ENCODE measurements at places on chromosomes 6 and 20.

DNA sequence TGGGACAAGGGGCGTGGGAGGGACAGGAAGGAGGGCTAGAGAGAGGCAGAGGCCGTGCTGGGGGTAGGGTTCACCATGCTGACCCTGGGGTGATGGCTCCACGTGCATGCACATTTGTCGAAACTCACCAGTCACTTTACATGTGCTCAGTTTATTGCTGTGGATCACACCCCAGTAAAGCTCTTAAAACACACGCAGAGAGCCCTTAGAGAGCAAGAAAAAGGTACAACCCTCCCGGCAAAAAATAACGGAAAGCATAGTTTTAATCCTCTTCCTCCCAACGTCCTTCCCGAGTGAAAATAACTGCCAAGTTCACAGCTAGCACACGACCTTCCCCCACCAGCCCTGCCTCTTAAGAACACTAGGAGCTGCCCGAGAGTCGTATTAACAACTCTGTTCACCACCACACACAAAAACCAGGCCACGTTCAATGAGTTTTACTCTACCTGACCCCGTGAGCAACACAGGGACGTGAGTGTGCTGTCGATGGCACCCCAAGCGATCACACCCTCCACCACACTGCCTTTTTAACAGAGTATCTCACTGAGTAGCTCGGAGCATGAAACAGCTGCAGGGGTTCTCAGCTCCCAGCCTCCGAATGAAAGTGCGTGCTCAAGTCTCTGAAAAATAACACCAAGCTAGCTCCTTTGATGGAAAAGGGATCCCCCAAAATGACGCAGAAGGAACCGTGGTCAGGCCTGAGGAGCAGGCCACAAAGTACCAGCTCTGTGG, 39.7 kb downstream of the TAF4 start:
- peak; percentile 16 for DNase-seq

- DNase-seq = no peak
Measured at GRCh38 chr6:90939906-90940305, 353.0 kb upstream of the MAP3K7 start.

GRCh38 chr20:51042657-51043247, 19.8 kb upstream of the KCNG1 start:
- DNase-seq = no peak

GRCh38 chr6:108760126-108761050, 87.8 kb upstream of the ARMC2 start:
- DNase-seq = no peak

GRCh38 chr6:156691018-156691417, 86.2 kb upstream of the ARID1B start:
- DNase-seq = no peak

DNA sequence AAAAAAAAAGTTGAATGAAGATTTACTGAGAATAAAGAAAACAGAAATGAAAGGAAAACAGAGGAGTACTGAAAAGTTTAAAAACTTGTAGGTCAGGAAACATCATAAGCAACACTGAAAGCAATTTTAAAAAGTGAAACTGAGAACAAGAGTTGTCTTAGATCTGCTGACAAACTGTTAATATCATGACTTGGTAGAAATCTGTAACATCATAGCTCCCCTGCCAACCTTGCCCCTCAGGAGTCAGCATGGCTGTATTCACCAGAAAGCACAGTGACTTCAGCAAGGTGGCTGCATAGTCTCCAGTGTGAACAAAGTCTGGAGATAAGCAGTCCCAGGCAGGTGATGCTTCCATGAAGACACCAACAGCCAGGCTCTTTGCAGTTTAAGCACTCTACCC, 5.3 kb downstream of the NAA20 start:
- no peak for DNase-seq

DNA sequence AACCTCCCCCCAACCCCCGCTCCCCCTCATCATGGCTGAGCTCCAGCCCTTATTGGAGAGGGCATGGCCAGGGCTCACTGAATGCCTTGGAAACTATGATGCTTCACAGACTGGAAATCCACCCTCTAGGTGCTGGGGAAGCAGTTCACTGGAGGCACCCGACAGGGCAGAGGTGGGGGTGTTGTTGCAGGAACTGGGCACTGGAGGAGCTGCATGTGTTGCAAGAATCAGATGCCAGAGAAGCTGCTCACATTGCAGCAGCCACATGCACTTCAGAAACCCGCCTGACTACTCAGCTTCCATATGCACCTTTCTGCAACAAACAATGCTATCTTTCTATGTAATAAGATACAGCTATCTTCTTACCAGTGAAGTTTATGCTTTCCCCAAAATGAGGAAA, 7.9 kb upstream of the TBPL1 start:
- DNase-seq = no peak

- DNase-seq = no peak
Measured at GRCh38 chr20:61065853-61066252, 186.2 kb upstream of the CDH4 start.

GRCh38 chr6:13273931-13274706, 54.2 kb downstream of the TBC1D7 start:
- DNase-seq = peak; percentile 80

DNA sequence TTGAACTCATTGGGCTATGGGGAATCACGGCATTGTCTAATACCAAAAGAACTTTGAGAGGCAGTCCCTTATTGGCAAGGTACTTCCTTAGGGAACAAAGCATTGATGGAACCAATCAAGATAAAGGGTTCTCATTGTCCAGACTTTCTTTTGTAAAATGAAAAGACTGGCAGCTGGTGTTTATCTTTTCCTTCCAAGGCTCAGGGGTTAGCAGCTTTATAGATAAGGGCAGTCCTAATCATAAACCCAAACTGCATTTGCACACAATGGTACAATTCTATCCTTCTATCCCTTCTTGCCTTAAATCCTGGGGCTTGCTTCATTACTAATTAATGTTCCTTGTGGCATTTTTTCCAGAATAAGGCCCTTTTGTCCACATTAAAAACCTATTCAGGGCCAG, 28.6 kb downstream of the CDK19 start:
- DNase-seq = no peak

DNA sequence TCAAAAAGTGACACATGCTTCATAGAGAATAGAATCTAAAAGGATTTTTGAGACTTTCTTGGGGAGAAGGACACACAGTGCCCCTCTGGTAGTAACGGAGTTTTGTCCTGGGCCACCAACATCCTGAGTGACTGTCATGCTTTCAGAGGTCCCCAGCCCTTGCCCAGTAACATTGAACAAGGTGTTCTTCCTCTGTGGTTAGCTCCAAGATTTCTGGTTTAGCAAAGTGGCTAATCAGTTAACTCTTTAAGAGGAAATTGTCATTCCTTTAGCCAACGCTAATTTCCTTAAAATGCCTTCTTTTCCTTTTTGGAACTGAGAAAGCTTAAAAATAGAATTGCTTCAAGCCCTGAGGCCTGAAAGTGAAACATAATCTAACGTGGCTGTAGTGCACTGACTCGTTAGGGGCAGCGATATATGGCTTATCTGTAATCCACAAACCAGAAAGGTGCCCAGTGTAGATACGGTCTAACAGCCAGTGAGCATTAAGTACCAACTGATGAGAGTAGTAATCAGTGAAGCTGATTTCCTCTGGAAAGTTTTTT, 7.8 kb downstream of the E2F3 start:
- no peak for DNase-seq

- DNase-seq = peak; percentile 42
Measured at GRCh38 chr20:4091490-4092479, 76.4 kb upstream of the RNF24 start.

- DNase-seq = no peak
Measured at GRCh38 chr20:61797200-61797599, 268.5 kb downstream of the TAF4 start.

- DNase-seq = no peak
Measured at GRCh38 chr6:2181567-2181966, 63.8 kb downstream of the GMDS start.

- no peak for DNase-seq
Measured at GRCh38 chr6:71387179-71387578, 98.6 kb downstream of the OGFRL1 start.

- no peak for DNase-seq
Measured at GRCh38 chr6:52160472-52161104, 25.6 kb upstream of the IL17A start.

DNA sequence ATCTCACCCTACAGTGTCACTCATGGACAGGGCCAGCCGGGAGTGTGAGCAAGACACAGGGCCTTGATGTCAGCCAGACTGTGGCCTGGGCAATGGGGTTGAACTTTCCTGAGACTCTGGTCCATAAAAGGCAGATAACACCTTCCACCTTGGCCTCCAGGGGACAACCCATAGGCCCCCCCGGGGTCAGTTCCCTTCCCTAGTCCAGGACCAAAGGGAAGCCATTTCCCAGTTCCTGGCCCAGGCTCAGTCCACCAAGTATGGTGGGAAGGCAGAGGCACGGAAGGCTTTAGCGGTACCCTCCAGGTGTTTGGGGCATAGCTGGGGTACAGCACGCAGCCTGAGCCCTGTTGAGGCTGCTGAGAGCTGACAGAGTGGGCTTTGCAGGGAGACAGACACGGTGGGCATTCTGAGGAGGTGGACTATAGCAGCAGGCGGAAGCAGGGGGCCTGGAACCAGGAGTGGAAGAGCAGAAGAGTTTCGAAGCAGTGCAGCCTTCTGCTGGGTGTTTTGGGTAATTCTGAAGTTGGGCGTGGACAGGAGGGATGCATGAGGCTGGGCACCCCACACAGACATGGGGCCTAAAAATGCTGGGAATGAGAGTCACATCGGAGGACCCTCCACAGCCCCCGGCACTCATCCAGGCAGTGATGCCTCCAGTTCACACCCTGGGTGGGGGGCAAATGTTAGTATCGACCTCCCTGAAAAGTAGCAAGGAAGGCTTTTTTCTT, 43.9 kb upstream of the CD93 start:
- no peak for DNase-seq

DNA sequence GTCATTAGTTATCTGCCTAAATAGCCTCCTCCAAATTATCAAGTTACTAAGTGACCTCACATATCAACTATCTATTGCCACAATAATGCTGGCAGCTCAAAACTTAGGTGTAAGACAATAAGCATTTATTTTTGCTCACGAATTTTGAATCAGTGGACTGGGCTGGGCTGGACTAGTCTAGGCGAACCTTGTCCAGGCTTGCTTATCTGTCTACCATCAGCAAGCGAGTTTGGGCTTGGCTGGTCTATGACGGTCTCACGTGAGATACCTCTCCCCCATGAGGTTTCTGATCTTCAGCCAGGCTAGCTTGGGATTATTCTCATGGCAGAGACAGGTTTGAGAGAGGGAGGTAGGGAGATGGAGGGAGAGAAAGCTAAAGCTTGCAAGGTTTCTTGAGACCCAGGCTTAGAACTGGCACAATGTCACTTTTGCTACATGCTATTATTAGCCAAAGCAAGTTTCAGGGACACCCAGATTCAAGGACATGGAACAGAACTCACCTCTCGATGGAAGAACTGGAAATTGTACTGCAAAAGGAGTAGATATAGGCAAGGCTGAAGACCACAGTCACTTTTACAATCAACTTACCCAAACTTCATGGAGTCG, 80.9 kb downstream of the WASF1 start:
- no peak for DNase-seq

DNA sequence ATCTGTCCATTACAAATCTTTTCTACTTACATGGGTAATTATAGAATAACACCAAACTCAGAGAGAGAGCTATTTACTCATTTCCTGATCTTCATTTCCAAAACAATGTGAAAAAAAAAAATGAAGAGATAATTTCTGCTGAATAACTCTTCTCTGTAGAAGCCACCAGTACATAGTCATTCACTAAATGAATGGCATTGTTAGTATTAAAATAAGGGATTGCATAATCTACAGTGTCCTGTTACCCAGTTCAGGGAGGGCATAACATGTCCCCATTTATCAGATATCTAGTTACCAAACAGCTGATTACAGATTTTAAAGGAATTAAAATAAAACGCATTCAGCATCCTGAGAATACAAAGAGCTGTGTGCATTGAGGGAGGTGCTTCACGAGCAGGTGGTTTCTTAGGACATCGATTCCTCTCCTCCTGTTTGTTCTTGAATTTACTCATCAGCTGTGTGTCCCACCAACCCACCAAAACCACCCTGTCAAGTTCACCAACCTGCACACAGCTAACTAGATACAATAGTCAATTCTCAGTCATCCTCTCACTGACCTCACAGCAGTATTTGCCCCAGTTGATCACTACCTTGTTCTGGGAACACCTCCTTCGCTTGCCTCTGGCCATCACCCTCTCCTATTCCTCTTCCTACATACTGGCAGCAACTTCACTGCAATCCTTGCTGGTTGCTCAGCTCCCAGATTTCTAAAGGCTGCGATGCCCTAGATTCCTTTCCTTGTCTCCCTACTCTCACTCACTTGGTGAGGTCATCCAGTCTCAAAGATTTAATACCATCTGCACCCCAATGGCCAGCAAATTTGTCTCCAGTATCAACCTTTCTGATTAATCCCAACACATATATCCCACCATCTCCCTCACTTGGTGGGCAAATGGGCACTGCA, 18.7 kb downstream of the CNKSR3 start:
- DNase-seq = no peak

GRCh38 chr20:58251979-58252591, 23.6 kb upstream of the ANKRD60 start:
- DNase-seq = no peak

DNA sequence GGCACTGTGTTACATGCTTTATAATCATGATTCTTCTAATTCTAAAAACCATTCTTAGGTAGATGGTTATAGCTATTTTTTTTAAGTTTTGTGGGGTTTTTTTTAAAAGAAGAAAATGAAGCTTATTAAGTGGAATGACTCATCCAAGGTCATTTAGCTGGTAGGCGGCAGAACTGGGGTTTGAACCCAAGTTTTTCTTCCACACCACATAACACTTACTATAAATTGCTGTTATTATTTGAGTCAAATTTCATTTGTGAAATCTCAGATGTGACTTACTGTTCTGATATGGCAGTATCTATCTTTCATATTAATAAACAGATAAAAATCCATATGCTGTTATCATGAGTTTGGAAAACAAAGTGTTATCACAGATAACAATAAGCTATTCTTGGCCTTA, 10.4 kb upstream of the COL10A1 start:
- DNase-seq = no peak

DNA sequence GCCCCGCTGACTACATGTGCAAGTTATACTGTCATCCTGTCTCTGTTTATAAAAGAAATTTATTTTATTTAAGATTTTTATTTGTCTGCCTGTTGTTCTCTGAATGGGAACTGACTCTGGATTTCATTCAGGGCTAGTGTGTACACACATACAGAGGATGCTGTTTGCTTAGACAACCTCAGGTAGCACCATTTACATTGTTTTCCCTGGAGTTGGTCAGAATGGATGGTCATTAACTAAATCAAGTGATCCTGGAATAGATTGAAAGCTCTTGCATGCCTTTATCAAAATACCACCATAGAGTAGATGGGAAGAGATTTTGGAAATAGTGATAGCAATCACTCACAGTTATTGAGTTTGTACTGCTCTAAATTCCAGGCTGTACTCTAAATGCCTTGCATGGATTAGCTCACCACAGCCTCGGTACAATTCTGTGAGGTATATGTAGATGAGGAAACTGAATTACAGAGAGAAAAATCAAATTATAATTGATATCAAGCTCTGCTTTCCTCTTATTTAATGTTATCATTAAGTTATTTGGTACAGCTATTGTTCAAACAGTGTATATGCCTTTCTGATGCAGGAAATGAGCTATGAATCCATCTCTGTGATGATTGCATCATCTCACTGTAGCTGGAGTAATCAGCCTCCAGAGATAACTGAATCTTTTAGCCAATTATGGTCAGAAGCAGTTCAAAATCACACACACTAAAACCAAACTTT, 51.9 kb downstream of the RNF217 start:
- DNase-seq = no peak

- no peak for DNase-seq
Measured at GRCh38 chr20:21509597-21510371, 4.1 kb downstream of the NKX2-2 start.
